COR-L47 (cell line): ENCODE measurements at places on chromosomes 7 and 10.
A peak's percentile ranks its signal among the peaks of the same experiment; 100 is the strongest.

- no peak for DNase-seq
Observed at GRCh38 chr7:132655131-132655727, 79.0 kb upstream of the PLXNA4 start.

DNA sequence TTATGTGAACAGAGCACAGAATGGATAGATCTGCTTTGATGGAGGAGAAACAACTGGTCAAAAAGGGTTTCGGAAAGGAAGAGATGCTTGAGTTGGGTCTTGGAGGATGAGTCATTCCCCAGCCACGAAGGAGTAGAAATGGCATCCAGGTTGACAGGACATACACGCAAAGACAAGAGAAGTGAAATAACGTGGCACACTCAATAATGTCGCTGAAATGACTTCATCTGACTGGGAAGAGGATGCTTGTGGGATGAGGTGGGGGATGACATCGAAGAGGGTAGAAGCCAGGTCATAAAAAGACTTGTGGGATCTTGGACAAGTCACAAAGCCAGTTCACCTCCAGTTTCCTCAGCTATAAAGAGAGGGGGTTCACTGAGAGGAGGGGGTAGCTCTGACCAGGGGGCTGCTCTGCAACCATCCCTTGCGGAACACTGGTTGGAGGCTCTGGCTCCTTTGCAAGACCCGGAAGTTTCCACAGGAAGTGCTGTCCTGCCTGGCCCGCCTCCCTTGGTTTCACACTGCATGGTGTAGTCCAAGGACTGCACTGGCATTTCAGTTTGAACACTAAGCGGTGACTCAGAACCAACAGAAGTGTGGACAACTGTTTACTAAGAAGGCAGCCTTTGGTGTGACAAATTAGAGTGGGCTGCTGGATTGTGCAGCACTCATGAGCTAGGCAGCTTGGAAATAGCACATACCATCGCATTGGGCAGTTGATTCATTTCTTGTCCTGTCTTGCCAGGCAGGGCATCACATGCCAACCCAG is 189.9 kb upstream of the ADO start:
- no peak for DNase-seq

GRCh38 chr10:77686650-77687417 is 49.2 kb upstream of the KCNMA1 start:
- no peak for DNase-seq

DNA sequence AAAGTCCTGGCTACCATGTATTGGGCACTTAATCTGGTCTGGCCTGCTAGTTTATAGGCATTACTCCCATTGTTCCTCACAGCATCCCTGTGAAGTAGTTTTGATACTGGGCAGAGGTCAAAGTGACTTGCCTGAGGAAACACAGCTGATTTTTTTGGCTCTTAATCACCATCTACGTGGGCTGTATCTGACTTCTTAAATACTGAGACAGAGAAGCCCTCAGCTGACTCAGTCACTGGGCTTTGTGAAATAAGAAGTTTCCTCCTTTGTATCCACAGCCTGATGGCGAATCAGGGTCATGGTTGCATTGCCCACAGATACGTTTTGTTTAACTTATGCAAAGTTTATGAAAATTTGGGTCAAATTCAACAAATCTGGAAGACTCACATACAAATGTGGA is 13.2 kb downstream of the TACR2 start:
- DNase-seq: no peak

DNA sequence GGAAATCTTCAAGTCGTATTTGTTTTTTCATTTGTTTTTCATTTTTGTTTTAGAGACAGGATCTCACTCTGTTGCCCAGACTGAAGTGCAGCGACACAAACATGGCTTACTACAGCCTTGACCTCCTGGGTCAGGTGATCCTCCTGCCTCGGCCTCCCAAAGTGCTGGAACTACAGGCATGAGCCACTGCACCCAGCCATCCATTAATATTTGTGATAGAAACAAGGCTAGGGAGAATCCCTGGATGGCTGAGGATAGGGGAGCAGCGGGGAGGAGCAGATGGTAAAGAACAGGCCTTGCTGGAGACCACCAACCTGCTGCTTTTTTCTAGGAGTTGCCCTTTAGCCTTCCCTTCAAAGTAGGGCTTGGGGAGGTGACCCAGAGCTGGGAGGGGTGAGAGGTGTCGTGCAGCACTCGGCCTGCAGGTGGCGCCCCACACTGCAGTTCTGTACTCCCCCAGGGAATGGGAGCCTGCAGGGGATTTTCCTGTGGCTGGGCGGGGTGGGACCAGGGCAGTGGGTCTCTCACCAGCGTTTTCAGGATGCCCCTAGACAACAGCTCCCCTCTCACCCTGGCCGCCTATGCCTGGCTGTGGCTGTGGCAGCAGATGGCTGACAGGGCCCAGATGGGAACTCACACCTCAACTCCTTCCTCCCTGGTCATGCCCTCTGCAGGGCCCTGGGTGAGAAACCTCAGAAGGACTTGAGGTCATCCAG is 12.6 kb upstream of the CDH23 start:
- DNase-seq: peak; percentile 5

GRCh38 chr7:4641091-4641666 is 40.9 kb upstream of the FOXK1 start:
- DNase-seq: no peak

DNA sequence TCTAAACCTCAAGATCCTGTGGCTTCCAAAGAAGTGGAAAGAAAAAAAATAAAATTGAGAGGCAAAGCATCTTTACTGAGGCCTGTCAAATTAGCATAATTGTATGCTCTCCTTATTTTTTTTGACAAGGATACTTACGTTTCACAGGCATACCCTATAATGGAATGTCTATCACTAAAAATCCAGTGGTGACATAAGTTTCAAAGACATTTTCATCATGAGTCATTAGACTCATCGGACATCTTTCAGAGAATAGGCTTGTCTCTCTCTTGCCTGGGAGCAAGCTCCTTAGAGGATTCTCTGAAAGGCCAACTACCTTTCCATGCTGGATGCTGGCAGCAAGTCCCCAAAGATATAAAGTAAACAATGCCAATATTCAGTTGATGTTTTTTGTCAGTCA is 380.7 kb upstream of the STEAP1 start:
- DNase-seq: no peak

- no peak for DNase-seq
Observed at GRCh38 chr10:14549496-14549895, 218.8 kb upstream of the FRMD4A start.

DNA sequence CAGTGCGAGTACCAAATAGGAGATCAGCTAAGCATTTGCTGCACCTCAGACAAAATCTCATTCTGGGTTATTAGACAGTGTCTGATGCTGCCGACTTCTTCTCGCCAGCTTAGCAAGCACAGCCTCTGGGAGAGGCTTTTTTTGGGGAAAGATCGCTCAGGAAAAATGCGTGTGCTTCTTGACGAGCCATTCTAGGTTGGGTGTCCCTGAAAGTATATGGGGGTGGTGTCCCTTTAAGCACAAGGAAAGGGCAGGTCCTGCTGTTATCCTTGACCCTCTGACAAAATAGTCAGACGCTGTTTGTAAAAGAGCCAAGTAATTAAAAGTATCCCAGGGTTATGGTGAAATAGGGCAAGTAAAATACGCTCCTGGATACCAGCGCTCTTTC is 540.1 kb upstream of the FZD8 start:
- DNase-seq: no peak

DNA sequence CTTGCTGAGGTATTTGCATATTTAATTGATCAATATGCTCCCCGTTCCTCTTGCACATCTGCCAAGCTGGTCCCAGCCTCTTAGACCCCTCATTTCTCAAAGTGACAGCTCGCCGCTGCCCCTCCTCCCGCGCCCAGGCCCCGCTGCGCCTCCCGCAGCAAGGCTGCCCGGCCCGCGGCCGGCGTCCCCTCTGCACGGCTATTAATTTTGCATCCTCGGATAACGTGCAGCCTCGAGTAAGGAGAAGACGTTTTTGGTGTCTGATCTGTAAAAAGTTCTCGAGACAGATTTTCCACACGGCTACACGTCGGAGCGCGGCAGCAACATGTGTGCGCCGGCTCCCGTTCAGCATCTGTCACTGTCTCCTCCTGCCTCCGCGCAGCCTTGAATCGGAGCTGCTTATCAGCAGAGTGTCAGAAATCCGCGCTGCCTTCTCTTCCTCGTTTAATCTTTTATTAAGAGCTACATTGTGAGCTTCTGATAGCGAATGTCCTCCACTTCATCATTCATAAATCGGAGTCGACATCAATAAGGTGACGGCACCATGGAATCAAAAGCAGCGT is 65.3 kb downstream of the EBF3 start:
- DNase-seq: no peak

DNA sequence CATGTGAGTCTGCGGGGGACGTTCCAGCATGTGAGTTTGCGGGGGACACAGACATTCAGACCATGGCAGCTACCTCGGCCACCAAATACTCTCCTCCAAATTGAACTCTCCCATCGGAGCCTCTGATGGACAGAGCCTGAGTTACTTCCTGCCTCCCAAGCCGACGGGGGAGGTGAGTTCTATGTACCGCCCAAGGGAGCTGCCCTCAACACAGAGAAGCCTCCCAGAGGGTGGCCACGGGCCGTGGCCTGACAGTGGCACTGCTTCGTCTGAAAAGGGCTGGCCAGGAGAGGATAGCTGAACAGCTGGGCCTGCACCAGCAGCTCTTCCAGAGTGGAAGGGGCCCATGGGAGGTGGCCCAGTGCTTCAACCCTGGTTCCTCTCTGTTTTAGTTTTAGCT is 274.5 kb upstream of the PPP2R2D start:
- DNase-seq: no peak

- peak; percentile 52 for DNase-seq
Observed at GRCh38 chr10:89550509-89550908, 15.1 kb upstream of the SLC16A12 start.

GRCh38 chr10:677038-677437 is 12.4 kb downstream of the DIP2C start:
- no peak for DNase-seq

DNA sequence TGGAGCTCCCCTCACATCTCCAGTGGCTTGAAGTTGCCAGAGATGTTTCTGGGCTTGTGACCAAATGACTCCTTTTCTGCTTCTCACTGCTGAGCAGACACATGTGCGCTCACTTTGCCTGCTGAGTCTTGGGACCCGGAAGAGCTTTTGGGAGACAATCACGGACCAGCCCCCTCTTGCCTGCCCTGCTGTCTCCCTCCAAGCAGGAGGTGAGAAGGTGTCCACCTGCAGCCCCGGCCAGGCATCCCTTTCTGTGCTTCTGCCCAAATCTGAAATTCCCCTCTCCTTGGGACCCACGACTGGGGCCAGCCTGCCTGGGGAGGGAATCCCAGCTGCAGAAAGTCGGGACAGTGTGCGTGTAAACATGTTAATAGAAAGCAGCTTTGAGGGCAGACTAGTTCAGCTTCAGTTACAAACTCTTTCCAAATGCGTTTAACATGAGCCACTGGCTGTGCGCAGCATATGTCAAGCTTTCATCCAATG is 31.7 kb downstream of the HTRA1 start:
- no peak for DNase-seq

DNA sequence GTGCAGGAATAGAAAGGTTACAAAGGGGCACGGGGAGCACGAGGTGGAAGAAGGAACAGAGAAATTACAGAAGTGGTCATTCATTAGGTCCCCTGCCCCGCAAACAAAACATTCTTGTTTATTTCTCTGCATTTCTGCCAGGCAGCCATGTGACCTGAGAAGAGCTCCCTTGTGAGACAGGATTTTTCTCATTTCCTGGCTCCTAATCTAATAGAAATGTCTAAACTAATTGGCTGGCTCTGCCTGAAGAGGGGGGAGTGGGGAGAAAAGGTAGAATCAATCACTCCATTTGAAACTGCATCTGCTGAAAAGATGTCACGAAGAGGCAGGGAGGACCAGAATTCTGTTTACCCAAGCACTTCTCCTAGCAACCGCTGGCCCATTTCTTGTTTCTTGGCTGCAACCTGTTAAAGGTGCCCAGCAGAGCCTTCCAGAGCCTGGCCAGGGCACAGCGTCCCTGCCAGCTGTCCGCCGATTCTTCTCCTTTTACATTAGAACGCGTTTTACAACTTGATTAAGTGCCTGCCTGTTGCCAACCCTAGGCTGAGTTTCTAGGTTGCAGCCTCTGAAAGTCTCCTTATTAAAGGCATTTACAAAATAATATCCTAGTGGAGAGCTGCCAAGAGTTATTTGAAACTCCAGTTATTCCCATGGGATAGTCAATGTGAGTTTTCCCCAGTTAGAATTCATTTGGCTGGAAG is 1227.6 kb downstream of the TYW1 start:
- peak; percentile 81 for DNase-seq

- DNase-seq: no peak
Observed at GRCh38 chr10:102384053-102384452, 11.5 kb upstream of the NFKB2 start.

DNA sequence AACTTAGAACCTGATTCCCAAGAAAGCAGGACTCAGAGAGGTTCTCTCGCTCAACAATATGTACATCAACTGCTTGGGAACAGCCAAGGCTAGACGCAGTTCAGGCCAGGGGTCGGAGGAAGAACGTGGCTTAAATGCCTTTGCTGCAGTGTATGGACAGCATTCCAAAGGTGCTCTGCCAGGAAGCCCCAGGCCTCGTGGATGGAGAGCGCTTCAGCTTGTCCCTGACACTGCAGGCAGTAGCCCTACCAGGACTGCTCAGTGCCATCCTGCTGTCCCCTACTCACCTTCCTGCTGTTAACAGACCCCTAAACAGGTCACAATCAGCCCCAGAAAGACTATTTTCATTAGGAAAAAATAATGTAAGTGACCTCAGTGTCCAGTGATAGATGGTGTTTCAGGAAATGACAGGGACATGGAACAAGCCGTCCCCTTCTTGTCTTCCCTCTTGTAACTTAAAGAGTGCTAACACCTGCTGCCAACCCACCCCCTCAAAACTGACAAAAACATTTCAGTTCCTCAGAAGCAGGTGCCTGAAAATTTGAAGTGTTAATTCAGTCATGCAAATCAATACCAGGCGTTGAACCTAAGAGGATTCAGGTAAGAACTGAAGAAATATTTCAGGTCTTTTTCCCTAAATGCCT is 16.5 kb downstream of the CREB3L2 start:
- DNase-seq: no peak

- DNase-seq: no peak
Observed at GRCh38 chr7:99137411-99138180, 6.3 kb downstream of the SMURF1 start.

DNA sequence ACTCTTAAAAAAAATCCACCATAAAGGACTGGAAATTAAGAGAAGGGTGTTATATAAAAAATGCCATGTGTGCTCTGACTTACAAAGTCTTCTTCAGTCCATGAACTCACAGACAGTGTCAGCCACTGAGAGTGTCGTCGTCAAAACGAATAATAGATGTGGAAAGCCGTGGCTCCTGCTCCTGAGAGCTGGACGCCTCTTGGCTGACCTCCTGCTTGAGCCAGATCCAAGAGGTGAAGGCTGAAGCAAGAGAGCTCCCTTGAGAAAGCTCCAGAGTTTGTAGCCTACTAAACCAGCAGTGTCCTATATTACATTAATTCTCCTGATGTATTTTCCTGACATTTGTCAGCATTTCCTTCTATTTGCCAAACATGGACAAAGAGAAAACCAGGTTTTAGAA is 234.3 kb upstream of the C7orf33 start:
- no peak for DNase-seq

- no peak for DNase-seq
Observed at GRCh38 chr7:105524840-105525239, 2.8 kb upstream of the PUS7 start.

DNA sequence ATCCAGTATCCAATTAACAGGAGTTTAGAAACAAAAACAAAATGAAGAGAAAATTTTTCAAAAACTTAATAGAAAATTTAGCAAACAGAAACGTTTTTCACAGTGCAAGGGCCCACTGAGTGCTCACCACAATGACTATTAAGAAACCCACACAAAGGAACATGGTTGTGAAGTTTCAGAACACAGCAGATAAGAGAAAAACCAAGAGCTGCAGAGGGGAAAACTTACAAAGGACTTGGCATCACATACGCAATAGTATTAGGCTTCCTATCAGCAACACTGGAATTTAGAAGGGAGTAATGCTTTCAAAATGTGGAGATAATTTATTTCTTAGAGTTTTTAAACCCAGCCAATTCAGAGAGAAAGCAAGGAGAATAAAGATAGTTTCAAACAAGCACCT is 1.7 kb upstream of the C7orf25 start:
- no peak for DNase-seq
